ENCODE measurements at places on chromosomes 2 and 18.

- no peak for DNase-seq
These were observed 224.2 kb downstream of the GULP1 start for GRCh38 chr2:188515918-188516317.

DNA sequence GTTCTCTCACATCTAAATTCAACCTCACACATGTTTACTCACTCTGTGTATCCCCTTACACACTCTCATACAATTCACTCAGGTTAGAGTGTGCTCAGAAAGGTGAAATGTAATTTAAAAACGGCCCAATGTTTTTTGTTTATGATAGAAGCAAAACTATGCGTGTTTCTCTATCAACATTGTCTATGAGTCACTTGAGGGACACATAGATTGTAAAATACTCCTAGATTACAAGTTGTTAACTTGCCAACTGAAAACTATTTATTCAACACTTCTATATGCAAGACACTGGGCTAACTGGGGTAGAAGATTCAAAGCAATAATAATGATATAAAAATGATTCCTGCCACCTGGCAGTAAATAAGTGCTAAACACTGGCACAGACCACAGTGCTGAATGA is 24.6 kb downstream of the CCDC195 start:
- no peak for DNase-seq

GRCh38 chr2:47230418-47230817 is 75.3 kb upstream of the STPG4 start:
- peak; percentile 68 for DNase-seq

DNA sequence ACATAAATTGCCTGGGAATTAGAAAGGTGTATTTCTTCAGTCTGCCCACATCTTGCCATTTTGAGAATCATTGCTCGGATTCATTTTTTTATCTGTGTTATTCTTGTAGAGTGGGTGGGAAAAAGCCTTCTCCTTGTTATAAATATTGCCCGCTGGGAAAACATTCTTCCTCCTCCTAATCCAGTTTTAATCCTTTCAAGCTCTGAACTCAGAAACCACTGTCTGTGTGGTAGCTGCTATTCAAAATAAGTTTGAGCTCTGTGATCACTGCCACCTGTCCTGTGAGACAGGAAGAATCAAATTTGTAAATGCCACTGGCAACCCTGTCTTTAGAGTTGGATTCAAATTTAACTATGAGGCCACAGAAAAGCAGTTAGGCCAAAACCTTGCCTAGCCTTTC is 1875.2 kb upstream of the PIK3C3 start:
- no peak for DNase-seq

DNA sequence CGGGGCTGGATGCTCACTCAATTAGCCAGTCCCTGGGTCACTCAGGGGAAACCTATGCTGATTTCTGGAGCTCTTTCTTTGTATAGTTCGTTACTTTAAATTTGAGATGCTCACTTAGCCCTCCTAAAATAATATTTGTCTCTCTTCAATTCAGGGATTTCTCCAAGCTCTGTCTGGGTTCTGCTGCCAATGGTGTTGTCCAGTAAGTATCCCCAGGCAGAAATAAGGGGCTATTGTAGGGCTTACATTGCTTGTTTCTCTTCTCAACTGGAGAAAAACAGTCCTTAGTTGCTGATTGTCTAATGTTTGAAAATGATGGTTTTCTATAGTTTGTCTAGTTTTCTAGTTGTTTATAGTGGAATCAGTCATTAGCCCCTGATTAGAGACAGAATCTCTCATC is 5.0 kb downstream of the RAB6C start:
- DNase-seq, result no peak

DNA sequence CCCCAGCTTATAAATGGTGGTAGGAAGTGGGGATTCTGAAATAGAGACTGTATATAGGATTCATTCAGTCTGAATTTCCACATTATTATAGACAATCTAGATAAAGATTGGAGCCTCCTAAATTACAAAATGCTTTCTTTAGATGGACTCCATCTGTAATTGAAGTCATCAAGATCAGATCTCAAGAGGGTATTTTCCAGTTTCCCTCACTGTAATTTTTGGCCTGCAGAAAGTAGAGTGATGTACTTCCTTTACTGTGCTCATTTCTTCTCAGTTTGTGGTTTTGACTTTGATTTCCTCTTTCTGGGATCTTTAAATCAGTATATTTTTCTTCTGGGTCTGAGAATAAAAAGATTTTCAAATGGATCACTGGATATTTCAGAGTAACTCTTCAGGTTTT is 7.2 kb downstream of the BABAM2 start:
- no peak for DNase-seq

- no peak for DNase-seq
These were observed 12.3 kb downstream of the PMAIP1 start for GRCh38 chr18:59912007-59912550.

DNA sequence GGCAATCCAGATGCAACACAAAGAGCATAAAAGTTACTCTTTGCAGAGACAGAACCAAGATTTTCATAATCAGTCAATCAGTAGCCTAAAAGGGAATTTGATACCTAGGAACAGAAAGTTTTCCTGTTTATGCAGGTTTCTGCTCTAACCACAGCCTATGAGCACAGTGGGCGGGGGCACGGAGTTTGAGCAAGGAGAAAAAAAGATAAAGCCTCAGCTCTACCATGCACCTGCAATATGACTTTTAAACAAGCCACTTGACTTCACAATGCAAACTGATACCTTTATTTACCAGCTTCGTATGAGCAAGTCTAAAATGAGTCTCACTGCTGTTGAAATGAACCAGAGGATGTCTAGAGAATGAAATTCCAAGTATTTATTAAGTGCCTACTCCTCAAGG is 5.6 kb upstream of the LRATD1 start:
- no peak for DNase-seq

DNA sequence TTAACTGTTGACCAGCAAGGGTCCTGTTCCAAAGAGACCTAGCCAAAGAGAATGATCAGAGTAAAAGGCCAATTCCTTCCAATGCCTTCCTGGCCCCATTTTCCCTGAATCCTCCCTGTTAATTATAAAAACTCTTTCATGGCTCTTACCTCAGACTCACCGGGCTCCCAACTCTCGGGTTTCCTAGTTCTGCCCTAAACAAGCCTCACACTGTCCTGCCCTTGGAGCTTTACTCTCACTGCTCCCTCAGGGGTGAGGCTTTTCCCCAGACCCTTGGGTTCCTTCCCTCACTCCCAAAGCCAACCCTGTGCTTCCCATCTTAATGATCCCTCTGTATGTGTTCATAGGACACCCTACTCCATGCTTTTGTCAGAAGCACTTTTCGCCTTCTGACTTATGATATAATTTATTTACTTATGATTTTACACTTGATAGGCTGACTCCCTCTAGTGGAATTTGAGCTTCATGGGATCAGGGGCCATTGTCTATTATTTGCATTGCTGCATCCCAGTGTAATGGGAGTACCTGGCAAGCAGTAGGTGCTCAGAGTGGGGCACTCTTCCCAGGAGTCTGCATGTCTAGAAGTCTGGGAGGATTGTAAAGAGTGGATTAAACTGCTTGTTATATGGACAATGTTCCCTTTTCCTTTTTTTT is 29.9 kb upstream of the ZNG1B start:
- DNase-seq, result no peak

DNA sequence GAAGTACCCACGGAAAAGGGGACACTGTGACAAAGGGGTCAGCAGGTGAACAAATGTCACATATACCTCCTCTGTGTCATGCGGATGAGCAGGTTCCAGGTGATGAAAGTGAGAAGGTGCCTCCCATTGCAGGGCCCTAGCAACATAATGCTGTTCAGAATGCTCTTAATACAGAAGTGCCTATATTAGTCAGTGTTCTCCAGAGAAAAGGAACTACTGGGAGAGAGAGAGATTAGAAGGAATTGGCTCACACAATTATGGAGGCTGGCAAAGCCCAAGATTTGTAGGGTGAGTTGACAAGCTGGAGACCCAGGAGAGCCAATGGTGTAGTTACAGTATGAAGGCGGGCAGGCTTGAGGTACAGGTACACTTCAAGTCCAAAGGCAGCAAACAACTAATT is 98.1 kb upstream of the CDC42EP3 start:
- DNase-seq, result no peak

DNA sequence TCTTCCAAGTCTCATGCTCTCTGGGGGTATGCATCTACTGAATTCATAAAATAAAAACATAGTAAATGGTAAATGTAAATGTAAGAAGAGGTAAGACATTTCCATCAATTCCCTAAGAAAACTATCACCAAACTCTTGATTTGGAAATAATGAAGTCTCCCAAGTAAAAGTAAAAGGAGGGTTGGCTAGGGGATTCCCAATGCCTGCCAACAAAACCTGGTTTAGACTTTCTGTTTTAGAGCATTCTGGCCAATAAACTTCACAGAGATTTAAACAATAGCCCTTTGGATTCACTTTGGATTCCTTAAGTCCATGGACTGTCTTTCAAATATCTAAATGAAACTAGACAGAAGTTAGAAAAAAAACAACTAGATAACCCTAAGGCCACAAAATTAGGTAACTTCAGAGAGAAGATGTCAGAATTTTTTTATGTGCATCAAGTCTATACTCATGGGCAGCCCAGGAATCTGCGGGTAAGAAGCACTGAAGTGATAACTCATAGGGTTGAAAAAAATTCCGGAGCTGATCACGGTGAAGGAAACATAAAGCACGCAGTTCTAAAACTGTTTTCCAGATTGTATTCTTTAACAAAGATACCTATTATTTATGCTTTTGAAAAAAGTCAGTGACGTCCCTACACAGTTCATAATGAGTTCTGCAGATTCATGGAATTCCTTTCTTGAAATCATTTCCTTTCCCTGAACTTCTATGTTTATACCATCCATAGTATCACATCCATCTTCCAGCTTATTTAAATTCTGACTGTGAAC is 263.6 kb downstream of the AFF3 start:
- no peak for DNase-seq

GRCh38 chr2:198641161-198641560 is 816.6 kb downstream of the SATB2 start:
- DNase-seq, result no peak

- DNase-seq, result no peak
These were observed 246.1 kb downstream of the NDUFA10 start for GRCh38 chr2:239778861-239779558.

DNA sequence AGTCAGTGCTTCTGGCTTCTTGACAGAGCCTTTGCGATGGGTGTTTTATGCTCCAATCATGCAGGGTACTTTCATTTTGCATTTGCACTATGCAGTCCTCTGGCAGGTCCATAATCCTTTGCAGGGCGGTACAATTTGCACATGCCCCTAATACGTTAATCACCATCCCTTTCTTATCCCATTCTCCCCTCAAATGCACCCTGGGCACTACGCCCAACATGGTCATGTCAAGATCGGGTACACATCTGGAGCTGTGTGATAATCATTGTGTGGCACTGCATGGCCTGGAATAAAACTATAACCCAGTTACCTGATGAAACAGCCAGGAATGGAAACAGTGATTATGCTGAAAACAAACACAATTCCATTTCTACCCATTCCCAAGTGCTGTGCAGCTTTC is 27.7 kb downstream of the LOXHD1 start:
- DNase-seq, result no peak

DNA sequence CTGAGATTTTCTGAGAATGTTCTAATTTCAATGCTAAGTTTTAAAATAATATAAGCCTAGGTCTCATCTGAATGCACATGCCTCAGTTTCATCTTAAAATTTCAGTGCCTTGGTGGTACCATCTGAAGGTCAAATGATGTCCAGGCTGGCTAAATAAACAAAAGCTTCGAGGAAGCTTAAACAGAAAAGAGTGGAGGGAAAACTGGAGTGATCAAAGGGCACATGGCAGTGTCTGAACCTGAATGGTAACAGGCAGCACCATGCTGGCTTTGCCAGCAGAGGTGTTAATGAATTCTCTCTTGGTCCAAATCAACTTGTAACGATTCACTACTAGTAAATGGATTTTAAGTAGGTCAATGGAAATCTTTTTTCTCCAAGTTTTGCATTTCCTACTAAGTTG is 158.4 kb upstream of the MEX3C start:
- DNase-seq, result no peak

DNA sequence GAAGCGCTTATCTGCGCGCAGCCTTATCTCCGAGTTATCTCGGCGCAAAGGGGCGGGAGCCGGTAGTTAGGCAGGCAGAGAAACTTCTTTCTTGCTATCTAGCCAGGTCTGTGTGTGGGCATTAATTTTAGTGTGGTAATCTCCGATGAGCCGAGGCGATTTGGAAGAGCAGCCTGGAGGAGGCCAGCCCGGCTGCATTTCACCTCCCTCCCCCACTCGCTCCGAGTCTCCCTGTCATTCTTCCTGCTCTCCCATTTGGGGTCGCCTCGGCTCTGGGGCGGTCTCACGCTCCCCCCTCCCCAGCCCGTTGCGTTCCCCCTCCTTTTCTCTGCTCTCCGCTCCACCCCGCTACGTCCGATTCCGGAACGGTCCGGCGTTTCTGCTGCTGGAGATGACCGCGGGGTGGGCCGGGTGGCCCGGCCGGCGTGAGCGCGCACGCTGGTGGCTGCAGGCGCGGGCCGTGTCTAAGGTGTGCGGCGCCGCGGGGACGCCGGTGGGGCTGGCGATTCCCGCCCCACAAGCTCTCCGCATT is 566 bp downstream of the GATA6 start:
- DNase-seq, result peak; percentile 69

DNA sequence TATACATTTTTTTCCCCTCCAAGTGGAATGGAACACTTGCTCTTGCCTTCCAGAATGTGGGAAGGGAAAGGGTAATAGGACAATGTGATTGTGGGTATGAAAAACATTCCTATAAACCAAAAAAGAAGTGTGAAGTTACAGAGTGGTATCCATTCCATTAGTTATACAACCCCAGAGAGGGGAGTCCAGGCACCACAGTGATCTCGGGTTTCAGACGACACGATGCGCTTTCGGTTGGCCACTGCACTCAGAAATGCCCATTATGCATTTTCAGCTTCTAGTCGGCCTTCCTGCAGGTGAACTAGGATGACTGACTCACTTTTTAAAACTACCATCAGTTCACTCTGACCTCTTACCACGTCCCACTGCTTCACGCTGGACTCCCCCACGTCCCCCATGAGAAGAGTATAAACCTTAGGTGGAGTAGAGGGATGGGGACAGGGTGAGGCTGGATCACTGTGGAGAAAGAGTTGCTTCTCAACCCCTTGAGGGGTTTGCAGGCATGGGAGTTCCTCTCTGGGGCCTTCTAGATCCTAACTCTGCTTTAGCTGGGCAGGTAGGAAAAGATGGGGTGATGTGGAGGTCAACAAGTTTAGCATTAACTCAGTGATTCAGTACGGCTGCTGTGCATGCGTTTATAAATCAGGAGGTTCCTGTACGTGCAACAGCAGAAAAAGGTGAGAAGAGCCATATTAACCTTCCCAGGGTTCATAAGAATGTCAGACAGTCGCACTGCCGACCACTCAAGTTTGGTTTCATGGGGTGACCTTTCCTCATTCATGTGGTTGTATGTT is 50.5 kb downstream of the ZNF532 start:
- no peak for DNase-seq

DNA sequence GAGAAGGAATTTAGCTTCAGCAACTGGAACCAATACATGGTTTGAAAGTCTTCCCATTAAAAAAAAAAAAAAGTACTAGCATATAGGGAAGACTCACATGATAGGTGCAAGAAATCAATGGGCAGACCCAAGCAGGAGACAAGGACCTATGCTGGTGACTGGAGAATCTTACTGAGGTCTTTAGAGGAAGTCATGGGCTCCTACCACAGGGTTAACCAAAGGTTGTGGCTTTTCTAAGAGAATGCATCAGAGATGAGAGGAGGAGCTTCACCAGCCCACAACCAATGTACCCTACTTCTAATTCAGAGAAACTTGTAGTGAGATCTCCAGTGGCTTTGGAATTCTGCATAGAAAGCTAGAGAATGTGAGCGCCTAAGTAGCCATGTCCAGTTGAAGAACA is 207.4 kb downstream of the NCKAP5 start:
- no peak for DNase-seq
